T-helper 22 cell (primary cell): ENCODE measurements at places on chromosomes 2 and 18.

DNA sequence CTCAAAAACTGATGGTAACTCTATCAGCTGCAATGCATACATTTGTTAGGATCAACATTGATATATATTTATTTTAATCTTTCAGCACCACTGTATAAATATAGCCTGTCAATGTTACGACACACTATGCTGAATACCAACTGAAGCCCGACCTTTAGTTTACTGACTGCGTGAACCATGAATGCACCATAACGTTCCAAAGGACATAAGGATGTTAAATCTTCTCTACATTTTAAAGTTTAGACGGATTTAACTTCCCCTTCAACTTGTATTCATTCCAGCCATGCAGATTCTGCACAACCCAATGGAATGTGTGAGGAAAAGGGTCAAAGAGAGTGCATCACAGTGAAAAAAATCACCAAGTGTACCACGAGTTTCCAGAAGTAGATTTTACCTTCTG is 489.5 kb downstream of the IRS1 start:
- no peak for DNase-seq

- DNase-seq = no peak
Measured at GRCh38 chr18:10271481-10271880, 183.0 kb upstream of the APCDD1 start.

- DNase-seq = no peak
Measured at GRCh38 chr2:239396881-239397681, 3.7 kb downstream of the HDAC4 start.

DNA sequence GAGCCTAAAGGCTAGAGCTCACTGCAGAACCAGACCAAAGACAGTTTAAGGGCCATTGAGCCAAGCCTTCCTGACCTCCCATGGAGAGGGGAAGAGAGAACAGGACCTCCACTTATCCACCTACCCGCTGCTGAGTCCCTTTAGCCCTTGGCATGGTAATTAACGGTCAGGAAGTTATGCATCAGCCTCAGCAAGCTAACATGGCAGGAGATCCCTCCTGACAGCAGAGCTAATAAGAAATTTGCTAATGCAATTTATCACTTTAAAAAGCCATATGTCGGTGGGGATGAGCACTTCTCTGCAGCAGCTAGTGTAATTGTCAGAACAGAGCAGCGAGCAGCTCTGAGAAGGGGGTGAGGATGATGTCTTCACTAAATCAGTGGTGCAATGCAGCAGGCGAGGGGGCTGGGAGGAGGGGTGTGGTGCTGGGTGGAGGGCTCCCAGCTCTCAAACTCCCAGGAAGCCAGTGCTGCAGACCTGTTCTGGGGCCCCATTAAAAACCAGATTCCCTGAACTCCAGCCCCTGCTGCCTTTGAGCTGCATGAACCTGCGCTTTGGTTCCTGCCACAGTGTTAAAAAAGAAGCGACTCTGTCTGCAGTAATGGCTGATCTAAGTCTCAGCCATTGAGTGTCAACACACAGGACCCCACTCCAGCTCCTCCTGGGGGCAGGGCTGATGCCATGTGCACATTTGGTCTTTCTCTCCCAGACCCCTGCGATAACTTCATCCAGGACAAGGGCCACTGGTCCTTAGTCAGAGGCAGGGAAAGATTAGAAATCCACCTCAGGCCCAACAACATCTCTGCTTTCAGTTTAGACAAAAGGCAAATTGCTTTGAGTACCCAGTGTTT is 84.2 kb upstream of the STPG4 start:
- no peak for DNase-seq

GRCh38 chr2:39736640-39737039 is 42.4 kb downstream of the THUMPD2 start:
- DNase-seq = no peak

DNA sequence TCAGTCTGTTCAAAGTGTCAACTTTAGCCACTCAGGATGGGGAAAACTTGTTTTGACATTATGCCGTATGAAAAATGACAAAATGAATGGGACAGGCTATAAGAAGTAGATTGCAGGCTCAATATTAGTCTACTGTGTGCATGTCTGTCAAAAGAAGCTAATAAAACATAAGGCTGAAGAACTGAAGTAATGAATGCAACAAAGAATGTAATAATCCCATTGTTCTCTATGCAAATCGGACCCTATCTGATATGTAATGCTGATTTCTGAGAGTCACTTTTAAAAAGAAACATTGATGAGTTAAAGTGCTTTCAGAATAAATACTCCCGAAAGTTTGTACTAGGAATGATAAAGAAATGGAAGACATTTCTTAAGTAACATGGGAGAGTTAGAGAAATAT is 172.2 kb downstream of the DLGAP1 start:
- no peak for DNase-seq

DNA sequence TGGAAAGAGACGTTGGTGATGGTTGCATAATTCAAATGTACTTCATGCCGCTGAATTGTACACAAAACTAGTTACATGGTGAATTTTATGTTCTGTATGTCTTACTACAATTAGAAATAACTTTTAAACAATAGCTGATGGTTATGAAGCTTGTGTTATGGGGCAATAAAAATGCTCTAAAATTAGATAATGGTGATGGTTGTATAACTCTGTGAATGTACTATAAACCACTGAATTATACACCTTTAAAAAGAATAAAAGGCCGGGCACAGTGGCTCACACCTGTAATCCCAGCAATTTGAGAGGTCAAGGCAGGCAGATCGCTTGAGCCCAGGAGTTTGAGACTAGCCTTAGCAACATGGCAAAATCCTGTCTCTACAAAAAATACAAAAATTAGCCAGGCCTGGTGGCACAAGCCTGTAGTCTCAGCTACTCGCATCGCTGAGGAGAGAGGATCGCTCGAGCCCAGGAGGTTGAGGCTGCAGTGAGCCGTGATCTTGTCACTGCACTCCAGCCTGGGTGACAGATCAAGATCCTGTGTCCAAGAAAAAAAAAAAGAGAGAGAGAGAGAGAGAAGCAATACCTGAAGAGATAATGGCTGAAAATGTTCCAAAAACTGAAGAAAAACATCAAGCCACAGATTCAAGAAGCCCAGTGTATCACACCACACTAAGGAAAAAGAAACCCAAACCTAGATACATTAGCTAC is 6.3 kb downstream of the RNU4ATAC start:
- no peak for DNase-seq

DNA sequence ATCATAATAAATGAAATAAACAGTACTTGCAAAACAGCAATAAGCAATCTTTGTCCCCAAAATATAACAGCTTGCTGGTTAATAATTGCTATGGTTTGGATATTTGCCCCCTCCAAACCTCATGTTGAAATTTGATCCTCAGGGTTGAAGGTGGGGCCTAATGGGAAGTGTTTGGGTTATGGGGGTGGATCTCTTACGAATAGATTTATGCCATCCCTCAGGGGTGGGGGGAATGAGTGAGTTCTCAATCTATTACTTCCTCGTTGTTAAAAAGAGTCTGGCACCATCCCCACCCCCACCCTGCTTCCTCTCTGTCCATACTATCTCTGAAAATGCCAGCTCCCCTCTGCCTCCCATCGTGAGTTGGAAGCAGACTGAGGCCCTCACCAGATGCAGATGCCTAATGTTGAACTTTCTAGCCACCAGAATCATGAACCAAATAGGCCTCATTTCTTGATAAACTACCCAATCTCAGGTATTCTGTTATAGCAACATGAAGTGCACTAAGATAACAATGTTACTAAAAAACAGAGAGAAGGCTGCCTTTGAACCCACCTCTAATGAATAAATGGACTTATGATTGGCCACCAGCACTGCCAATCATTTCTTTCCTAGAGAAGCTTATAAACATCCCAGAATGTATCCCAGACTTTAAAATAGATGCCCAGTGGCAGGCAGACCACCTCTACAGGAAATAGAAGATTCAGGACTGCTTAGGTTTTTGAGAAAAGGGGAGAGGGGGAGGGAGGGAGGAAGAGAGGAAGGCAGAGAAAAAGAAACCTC is 90.1 kb downstream of the ALPK2 start:
- no peak for DNase-seq

DNA sequence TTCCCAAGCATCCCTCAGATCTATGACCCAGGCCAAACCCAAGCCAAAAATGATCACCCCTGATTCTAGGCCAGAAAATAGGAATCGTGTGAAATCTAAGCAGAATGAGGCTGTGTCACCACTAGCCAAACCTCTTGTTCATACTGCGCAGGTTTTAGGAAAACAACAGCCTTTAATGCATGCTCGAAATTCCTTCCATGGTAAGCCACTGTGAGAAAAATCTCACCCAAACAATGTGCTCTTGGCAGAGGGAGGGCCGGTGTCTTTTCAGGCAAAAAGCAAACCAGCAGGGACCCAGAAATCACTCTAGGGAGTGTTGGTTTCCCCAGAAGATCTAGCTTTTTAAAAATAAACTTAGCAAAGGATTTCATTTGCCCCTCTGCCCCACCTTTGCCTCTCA is 71.2 kb upstream of the FOSL2 start:
- DNase-seq = no peak

DNA sequence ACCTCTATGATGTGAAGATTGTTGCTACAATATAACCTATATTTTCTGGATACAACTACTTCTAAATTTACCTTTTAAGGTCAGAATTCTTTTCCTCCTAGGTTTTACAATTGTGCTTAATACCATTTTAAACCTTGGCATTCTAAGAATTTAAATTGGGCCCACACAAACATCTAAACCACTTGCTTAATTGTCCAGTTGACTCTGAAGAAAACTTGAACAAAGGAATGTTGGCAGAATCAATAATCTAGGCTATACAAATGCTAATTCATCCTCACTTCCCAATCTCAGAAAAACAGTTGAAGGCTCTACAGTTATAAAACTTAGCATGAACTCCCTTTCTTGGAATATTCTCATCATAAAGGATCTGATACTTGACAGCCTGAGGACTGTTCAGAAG is 84.3 kb downstream of the RPRM start:
- DNase-seq = no peak

DNA sequence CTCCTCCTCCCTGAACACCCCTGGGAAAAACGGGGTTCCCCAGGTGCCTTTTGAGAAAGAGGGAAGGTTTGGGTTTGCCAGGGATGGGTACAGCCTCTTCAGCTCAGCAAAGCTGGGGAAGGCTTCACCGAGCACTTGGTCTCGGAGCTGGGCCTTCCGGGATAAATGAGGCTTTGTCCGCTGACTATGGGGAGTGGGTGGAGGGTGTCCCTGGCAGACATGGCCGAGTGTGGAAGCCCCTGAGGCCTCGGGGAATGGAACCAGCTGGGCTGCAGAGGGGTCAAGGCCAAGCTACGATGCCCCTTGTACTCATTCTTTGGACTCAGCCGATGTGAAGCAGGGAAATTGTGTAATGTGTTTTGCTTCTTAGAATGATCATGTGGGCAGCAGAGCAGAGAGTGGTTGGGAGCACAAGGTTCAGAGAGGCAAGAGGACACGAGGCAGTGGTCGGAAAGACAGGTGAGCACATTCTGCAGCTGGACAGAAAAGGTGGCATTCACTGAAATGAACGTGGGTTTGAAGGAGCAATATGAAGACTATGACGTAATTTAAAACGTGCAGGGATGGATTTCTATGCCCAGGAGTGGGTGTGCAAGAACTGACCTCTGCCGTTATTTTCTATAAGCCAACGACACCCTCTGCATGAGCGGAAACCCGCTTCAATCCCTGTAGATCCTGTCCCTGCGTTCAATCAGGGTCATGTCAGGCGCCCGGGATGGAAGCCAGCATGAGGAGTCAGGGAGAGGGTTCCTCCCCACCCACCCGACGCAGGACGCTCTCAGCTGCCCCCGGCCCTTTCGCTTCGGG is 142.6 kb downstream of the PXDN start:
- DNase-seq = no peak
